ENCODE measurements at places on chromosomes 12 and 14.
A peak's percentile ranks its signal among the peaks of the same experiment; 100 is the strongest.

DNA sequence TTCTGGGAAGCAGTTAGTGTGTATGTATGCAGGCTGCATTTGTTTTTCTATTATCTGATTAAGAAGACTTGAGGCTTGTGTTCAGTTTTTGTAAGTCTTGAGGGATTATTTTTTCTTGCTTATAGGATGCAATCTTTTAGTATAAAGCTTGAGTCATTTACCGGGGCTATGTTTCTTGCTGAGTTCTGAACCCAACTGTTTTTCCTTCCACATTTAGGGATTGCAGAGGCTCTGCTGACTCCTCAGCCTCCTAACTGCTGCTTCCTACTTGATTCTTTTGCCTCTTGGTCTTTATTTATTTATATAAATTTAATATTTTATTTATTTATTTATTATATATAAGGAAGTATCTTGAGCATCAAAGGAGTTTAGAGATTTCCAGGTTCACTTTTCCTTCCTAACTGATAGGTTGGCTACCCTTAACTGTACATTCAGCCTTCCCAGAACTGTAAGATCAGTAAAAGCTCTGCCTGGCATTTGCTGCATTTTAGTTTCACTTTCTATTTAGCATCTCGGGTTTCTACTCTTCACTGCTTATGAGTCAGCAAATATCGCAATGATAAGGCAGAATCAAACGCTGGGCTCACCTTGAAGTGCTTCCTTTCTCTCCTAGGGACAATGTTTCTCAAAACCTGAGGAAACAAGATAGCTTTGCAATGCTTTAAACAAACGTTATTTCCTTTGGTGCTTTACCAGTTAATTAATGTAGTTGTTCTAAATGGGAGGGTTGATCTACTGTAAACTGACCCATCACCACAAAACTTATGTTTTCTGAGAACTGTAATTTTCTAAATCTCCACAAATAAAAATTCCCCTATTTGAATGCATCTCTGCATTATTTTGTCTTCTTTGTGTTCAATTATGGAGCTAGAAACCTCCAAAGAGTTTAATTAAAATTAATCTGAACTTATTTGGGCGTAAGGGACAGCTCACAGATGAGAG, 1183.7 kb upstream of the TMEM132C start:
- DNase-seq, result no peak

- no peak for DNase-seq
These were observed 4.9 kb downstream of the ATP5MC2 start for GRCh38 chr12:53670971-53671370.

- no peak for DNase-seq
These were observed 157.5 kb downstream of the CALM1 start for GRCh38 chr14:90554341-90554740.

DNA sequence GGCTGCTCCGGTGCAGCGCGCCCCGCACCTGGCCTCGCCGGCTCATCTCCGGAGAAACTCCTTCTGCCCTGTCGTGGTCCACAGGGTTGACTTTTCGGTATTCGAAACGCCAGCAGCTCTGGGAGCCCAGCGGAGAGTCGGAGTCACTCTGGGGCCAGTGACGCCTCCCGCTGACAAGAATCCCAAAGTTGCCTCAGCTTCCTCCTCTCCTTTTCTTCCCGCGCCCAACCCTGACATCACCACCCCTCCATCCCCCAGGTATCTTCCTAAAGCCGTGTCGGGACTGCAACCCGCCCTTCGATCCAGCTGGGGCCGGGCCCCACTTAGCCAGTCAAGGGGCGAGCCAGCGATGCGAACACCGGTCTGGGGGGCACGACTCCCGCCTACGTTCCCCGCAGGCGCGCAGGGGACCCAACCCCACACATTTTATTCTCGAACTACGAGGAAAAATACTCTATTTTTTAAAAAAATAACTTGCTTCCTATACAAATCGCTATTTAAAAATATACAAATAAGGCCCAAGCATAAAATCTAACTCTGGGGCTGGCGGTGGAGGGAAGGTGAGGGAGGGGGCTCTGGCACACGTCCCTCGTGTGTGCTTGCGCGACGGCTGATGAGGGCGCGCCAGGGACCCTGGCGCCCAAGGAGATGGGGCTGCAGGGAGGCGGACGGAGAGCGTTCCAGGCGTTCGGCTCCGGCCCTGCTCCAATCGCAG, 2.1 kb downstream of the NKX2-8 start:
- DNase-seq, result no peak

DNA sequence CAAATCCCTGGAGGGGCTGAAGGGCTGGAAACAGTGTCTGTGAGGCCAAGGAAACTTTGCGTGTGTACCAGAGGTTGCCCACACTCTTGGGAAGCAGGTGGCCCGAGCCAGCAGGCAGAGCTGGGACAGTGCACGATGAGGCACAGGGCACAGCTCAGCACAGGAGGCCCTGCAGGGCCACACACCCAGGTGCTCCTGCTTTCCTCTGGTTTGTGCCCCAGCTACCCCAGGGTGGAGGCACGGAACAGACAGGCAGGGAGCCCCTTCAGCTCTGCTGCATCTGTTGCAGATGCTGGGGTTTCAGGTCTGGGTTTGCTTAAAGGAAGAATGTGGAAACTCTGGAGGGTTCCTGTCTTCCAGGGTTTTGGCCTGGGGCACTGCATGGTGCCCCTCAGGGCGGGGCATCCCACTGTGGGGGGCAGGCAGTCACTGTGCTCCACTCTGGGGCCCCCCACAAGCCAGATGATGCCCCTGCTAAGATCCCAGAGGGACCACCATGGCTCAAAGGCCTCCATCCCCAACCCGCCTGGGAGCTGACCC, 8.6 kb downstream of the TMEM179 start:
- no peak for DNase-seq

DNA sequence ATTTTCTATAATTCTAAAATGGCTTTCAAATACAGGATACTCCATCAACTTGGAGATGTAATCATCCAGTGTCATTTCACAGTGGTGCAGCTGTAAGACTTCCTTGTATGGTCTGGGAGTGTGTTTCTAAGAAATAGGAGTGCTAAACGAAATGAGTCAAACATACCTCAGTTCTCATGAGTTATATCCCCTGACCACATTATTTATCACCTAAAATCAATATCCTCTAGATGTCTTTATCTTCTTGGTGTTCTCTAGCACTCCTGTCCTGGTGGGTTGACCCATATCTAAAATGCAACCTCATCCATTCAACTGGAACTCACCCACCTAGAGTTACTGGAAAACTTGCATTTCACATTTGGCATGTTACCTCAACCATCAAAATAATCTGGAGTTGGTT, 33.2 kb downstream of the TMEM30B start:
- DNase-seq, result no peak

- DNase-seq, result no peak
These were observed 719 bp upstream of the SRSF9 start for GRCh38 chr12:120470150-120470784.

DNA sequence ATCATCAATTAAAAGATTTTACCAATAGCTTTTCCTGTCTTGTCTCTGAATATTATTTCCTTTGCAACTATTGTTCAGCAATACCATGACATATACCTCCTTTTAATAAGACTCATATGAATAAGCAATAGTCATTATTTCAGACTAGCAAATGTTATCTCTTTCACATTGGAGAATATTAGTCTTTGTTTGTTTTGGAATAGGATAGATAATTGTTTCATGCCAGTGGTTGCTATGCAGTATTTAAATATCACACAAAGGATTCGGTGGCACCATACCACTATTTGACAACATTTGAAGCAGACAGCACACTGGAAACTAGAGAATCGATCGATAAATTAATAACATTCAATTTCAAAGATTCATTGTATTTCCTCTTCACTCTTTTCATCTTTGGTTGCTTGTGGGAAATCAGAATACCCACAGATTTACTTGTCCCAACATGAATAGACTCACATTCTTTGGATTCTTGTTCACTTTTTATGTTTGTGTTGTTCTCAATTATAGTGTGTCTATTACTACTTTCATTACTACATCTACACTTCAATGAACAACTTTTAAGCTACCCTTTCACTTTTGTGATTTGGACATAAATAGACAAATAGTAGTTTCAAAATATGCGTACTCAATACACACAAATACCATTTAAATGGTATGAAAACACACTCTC, 42.7 kb upstream of the TBPL2 start:
- DNase-seq, result no peak

DNA sequence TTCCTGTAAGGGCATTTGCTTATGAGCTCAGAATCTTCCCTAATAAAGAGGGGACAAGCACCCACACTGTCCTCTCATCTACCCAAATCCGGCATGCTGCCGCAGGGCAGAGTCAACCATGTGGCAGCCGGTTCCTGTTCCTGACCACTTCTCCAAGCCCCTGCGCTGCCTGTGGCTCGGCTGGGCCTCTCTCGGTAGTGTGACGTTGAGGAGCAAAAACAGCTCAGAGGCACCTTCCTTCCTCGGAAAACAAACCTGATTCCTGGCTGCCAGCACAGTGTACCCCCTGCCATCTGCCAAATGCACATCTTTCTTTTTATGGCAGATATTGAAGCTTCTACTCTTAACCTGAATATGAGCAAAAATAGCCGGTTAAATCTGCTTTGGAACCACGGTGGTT, 50.5 kb downstream of the CFAP251 start:
- no peak for DNase-seq

- peak; percentile 22 for DNase-seq
These were observed 9.9 kb downstream of the PMEL start for GRCh38 chr12:55955800-55956508.

- DNase-seq, result no peak
These were observed 193.1 kb upstream of the FLRT2 start for GRCh38 chr14:85336817-85337216.

GRCh38 chr12:123950476-123951349, 21.9 kb downstream of the CCDC92 start:
- no peak for DNase-seq

DNA sequence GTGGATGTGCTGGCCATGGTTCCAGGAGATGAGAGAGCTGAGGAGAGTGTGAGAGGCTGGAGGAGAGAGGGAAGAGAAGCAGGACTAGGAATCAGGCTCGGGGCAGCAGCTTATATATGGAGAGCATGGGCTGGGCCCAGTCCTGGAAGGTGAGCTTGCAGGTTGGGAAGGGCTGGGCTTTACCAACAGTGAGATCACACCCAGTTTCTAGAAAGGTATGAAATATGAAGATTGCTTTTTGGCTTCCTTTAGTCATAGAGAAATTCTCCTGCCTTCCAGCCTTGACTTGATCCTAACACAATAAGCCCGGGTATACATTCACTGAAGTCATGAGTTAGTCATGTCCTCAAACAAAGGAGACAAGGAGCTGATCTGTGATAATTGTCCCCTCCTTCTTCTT, at the start of gene KRT6A:
TSS of gene KRT6A (minus strand) at position 86 of the 400 bp plus-strand sequence. CDS start at position 17, 69 bp downstream.
- no peak for DNase-seq

DNA sequence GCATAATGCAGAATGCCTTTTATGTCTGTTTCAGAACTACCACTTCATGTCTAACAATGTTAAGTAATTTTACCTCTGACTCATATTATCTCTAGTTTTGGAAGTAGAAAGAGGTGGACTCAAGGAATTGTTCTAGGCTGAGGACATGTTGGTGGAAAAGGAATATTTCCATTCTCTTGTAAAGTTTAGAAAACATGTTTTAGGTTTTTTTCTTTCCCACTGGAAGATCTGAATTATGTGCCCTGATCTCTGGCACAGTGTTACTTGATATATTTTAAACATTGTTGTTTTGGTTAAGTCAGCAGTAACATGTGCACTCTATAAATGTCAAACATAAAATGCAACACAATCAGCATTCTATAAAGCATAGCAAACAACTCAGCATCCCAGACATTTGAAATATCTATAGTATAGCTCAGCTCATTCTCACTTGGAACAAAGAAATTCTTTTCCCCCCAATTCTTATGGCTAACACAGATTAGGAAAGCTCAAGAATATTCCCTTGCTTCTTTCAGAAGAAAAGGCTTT, 202.3 kb downstream of the STXBP6 start:
- DNase-seq, result no peak

GRCh38 chr12:58424735-58425392, 483.5 kb downstream of the ATP23 start:
- DNase-seq, result no peak

GRCh38 chr14:55867719-55868118, 250.5 kb upstream of the PELI2 start:
- no peak for DNase-seq

GRCh38 chr14:89139404-89140247, 277.4 kb downstream of the FOXN3 start:
- no peak for DNase-seq

DNA sequence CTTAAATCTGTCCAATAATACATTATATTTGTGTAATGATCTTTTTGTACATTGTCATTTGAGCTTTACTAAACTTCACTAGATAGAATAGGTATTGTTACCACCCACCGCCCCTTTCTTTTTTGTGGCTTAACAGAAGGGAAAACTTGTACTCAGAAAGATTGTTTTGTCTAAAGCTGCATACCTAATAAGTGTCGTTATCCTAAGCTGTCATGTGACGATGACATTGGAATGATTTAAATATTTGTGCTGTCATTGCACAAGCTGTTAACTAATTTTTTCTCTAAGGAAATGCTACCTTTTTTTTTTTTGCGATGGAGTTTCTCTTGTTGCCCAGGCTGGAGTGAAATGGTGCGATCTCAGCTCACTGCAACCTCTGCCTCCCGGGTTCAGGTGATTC, 3.6 kb downstream of the DIP2B start:
- no peak for DNase-seq

- DNase-seq, result no peak
These were observed 541.8 kb upstream of the FBXO33 start for GRCh38 chr14:39974036-39974435.

DNA sequence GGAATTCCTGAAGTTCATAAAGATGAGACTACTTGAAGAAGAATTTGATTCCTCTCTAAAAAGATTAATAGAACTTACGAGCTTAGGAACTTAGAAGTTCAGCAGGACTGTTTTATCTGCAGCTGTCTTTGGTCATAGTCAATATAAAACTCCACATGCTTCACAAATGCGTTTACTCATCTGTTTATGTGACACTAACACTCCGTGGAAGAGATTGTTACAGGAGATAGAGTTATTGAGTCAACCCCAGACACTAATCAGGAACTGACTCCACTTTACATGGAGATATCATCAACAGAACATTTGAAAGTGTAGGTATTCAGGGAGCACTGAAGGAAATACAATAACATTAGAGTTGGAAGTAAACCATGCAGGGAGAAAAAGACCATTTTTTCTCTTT, 92.8 kb downstream of the LRFN5 start:
- no peak for DNase-seq

DNA sequence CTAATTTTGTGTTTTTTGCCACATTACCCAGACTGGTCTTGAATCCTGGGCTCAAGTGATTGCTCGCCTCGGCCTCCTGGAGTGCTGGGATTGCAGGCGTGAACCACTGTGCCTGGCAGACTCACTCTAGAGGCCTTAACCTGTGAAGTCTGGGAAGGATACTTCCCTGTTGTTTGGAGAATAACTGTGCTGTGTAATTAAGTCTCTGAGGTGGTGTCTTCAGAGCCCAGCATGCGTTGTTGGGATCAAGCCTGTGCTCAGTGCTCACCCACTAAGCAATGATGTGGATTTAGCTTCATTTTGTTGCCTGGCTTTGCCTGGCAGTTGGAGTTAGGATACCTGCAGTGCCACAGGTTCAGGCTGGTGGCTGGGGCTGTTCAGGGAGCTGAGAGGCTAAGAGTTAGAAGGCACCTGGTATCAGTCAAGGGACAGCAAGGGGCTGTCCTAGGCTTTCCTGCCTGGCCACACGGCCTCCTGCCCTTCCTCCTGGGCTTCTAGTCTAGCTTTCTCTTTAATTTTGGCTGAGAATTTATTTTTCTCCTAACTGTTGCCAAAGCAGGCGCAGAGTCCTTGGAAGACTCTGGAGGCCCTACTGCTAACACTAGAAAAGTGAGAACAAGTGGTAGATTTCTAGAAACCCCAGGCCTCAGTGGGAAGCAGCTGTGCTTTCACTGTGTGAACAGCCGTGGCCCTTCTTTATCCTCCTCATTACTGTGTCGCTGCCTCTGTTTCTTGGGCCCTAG, 38.5 kb downstream of the EP400 start:
- DNase-seq, result no peak
